ENCODE measurements at places on chromosomes 6 and 20.
A peak's percentile ranks its signal among the peaks of the same experiment; 100 is the strongest.

DNA sequence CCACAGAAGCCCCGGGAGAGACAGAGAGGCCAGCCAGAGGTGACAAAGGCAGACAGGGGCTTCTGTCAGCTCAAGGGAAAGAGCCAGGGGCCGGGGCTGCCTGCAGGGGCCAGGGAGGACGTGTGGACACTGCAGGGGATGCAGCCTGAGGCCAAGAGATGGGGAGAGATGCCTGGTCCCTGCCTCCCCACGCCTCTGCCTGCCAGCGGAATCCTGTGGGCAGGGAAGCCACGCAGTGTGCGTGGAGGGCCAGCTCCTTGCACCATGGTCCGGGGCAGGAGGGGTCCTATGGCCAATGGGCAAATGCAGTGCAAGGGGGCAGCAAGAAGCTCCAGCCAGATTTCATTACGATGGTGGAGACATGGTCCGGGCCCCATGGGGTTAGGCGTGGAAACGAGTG lies 224.9 kb downstream of the CDH4 start:
- no peak overlapping the region for H3K4me3 ChIP-seq
- no peaks in the 10 kb centered on the region for H3K4me1 ChIP-seq
- H3K27me3 ChIP-seq = peaks cover 1% of the 10 kb centered on the region
- DNase-seq = no peak
- H3K36me3 ChIP-seq = no peaks in the 10 kb centered on the region
- H3K27ac ChIP-seq = no peak overlapping the region

- no peak overlapping the region for H3K27ac ChIP-seq
- H3K27me3 ChIP-seq = peaks cover 5% of the 10 kb centered on the region
- DNase-seq = peak; percentile 33
- no peaks in the 10 kb centered on the region for H3K4me1 ChIP-seq
Measured at GRCh38 chr6:168355716-168356522, 36.3 kb upstream of the DACT2 start.

GRCh38 chr6:161829291-161829729 lies 555.4 kb upstream of the AGPAT4 start:
- no peak overlapping the region for H3K4me3 ChIP-seq
- no peaks in the 10 kb centered on the region for H3K27me3 ChIP-seq
- H3K4me1 ChIP-seq = no peaks in the 10 kb centered on the region
- H3K36me3 ChIP-seq = no peaks in the 10 kb centered on the region

GRCh38 chr6:32133786-32134185 lies 3.7 kb upstream of the FKBPL start:
- no peak overlapping the region for H3K4me3 ChIP-seq
- no peaks in the 10 kb centered on the region for H3K36me3 ChIP-seq
- no peak for DNase-seq
- peaks cover 9% of the 10 kb centered on the region for H3K4me1 ChIP-seq
- H3K27me3 ChIP-seq = peaks cover 2% of the 10 kb centered on the region

- H3K27me3 ChIP-seq = no peaks in the 10 kb centered on the region
- H3K27ac ChIP-seq = no peak overlapping the region
- H3K4me1 ChIP-seq = peaks cover 17% of the 10 kb centered on the region
- DNase-seq = no peak
- no peaks in the 10 kb centered on the region for H3K36me3 ChIP-seq
Measured at GRCh38 chr6:159119791-159120190, 49.4 kb upstream of the FNDC1 start.

Measured in activated naive CD8-positive, alpha-beta T cell treated with anti-CD3 and anti-CD28 coated beads, Interleukin-2, amount 50 U/mL, for 24 hours (primary cell).